ENCODE measurements at places on chromosomes 13 and 19.

- no peak for DNase-seq
Measured at GRCh38 chr19:3370214-3370720, 3.9 kb downstream of the NFIC start.

DNA sequence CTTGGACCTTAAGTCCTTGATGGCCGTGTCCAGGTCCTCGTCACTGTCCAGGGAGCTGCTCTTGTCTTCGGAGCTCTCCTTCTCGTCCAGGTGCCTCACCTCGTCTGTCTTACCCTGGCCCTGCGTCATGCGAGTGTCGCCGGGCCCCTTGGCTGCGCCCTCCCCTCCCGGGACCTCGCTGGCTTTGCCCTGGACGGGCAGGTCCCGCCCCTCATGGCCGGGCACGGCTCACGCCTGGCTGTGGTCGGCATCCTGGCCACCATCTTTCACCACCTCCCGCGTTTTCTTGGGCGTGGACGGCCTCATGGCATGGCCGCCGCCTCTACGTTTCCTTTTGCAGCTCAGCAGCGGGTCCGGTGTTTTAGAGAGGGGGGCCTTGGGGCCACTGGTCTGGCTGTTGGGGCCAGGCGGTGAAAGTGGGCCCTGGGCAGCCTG is 14.8 kb downstream of the RB1 start:
- no peak for DNase-seq

- DNase-seq = no peak
Measured at GRCh38 chr19:46202872-46203860, 26.4 kb upstream of the IGFL1 start.

DNA sequence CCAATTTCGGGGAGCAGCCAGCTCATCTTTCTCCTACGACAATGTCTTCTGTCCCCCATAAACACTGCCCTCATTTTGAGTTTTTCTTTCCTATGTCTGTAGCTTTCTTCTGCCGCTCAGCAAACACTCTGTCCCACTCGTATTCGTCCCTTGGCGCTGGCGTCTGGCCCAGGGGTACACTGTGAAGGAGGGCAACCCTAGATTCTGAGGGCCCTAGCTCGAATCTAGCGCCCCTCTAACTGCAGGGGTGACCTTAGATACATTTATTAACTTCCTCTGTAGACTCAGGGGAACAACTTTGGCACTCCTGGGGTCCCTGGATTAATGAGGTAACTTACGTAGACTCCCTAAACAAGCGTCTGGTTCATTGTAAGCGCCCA is 677 bp upstream of the LRCH1 start:
- no peak for DNase-seq

DNA sequence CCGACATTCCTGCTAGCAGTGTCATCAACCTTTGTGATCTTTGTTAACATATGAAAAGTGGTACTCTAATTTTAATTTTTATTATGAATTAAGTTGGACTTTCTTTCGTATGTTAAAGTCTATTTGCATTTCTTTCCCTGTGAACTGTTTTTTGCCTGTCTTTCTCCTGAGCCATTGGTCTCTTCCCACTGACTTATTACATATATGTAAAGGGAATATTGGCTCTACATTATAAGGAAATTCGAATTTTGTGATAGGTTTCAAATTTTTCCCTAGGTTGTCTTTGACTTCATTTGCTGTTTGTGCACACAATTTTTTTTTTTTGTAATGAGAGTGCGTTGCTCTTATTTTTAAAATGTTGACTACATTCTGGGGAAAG is 442 bp upstream of the CDC16 start:
- no peak for DNase-seq

DNA sequence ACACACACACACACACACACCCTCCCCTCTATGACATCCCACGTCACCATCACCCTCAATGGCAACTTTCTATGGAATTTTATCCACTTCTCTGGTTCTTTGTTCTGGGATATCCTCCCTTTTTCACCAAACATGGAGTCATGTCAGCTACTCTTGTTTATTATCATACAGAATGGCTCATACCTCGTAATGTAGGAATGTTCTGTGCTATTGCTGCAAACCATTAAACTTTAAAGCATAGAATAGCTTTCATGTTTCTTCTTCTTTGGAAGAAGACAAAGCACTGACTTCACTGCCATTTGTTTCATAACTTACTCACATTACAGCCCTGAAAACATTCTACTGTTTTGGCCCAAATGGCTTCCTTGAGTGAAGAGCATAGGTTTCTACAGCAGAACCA is 163.4 kb downstream of the FOXO1 start:
- no peak for DNase-seq

GRCh38 chr13:89660752-89661151 is 1686.7 kb upstream of the MIR17HG start:
- DNase-seq = no peak

DNA sequence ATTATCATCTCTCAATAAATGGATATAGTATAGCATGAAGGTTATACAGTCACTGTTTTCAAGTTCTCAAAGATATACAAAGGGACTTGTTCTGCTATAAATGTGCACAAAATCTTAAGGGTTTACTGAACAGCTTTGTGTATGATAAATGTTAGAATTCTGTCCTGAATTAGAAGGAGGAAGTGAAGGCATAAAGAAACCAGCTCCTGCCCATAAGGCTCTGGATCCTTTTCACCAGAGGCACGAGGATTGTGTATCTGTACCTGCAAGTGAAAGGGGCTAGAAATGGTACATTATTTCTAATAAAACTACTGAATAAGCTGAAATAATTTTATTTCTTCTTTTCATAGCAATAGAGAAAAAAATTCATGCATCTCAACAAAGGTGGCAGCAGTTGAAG is 32.4 kb downstream of the PHF11 start:
- no peak for DNase-seq

- no peak for DNase-seq
Measured at GRCh38 chr13:42538996-42539395, 35.0 kb upstream of the TNFSF11 start.

DNA sequence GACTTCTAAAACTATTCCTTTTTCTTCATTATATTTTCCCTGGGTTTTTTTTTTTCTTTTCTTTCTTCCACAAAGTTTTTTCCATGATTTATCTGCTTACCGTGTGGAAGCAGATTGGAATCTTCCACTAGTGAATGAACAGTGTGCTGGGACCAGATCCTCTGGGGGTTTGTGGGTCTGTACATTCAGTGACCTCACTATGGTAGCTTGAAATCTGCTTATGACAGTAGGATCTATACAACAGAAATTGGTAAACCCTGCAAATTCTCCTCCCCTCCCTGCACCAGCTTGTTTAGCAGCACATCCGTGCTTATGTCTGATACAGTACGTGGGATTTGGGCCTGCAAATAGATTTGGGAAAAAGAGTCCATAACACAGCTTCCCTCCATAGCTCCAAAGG is 26.0 kb upstream of the MAB21L1 start:
- no peak for DNase-seq

DNA sequence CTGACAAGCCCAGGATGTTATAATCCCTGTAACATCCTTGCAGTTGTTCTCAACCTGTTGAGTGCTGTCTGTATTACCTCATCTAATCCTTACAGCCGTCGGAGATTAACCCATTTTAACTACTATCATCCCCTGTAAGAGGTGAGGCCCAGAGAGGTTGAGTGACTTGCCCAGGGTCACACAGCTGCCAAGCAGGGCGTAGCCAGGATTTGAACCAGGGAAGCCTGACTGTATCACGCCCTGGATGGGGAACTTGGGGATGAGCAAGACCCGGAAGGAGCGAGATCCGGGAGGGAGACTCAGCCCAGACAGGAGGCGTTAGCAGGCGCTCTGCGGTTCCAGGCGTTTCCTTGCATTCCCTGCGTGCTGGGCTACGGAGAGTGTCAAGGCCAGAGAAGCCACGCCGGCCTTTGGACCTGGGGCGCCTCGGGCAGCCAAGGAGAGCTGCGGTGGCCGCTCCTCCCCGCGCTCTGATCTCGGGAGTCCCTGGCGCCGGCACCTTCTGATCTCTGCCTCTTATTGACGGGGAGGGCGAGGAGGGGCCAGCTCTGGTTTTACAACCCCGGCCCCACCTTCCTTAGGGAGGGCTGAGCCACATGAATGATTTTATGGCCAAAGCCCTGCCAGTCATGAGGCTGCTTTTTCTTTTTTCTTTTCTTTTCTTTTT is 6.2 kb downstream of the SULT2B1 start:
- no peak for DNase-seq

GRCh38 chr13:21657538-21657937 is 13.3 kb upstream of the FGF9 start:
- DNase-seq = no peak

- no peak for DNase-seq
Measured at GRCh38 chr13:35917252-35917941, 213.8 kb downstream of the DCLK1 start.

DNA sequence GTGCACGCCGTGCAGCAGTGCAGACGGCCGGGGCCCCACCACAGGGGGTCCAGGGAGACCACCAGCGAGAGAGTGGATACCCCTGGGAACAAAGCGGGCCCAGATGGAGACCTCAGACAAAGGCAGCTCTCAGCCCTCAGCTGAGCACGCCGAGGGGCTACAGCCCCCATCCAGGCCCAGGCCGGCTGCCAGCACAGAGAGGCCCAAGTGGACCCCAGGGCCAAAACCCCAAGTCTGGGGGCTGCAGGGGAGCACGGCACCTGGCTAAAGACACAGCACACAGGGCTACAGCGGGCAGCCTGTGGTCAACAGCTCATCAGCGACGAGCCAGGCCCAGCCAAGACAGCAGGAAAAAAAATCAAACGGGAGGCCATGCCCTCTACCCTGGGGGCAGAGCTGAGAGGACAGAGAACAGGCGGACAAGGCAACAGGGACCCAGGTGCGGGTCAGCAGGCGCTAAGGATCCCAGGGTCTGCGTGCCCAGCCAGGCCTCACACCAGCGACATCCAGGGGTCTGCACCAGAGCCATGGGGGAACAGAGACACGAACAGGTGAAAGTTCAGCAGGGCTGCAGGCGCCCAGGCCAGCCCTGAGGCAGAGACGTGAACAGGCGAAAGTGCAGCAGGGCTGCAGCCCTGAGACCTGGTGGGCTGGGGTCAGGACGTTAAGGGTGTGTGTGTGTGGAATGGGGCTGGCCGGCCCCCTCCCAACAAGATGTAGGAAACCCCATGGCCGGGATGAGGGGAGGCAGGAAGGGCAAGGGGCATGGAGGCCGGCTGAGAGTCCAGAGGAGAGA is 34.3 kb downstream of the RASA3 start:
- no peak for DNase-seq

DNA sequence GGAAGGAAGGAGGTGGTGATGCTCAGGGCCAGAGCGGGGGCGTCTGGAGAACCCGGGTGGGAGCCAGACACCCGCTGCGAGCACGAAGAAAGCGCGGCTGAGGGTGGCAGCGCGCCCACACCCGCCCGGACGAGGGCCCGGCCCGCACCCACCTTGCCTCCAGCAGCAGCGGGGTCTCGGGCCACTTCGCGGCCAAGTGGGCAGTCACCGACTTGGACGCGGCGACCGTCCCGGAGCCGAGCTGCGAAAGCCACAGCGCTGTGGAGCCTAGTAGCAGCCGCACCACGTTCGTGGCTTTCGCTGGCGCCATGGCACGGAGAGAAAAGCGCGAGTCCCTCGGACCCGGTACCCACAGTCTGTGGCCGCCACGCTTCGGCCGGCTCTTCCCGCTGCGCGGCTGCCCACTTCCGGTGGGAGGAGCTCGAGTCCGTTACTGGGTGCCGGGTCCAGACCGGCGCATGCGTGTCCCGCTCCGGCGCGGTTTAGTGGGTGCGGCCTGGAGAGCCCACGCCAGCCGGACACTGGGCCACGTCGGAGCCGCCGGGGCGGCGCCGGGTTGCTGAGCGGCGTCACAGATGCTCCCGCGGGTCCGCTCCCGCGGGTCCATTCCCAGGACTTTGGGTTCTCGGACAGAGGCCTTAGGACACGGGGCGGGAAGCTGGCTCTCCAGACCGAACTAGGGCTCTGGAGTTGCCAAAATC is at the start of gene UGGT2:
TSS of gene UGGT2 (minus strand) at position 399 of the 701 bp plus-strand sequence. CDS start at position 310, 89 bp downstream.
- no peak for DNase-seq

GRCh38 chr19:49681830-49682229 is 4.8 kb downstream of the PRMT1 start:
- no peak for DNase-seq

DNA sequence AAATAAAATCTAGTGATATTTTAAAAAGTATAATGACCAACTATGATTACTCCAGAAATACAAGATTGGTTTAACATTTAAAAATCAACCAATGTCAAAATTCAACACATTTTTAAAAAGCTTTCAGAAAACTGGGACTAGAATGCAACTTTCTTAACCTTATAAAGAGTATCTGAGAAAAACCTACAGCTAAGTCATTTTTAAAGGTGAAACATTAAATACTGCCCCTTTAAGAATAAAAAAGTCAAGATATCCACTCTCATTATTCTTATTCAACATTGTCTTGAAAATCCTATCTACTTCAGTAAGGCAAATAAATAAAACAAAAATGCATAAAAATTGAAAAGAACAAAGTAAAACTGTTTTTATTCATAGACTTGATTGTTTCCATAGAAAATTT is 673.2 kb downstream of the UQCRFS1 start:
- DNase-seq = no peak

- no peak for DNase-seq
Measured at GRCh38 chr13:60857698-60858097, 460.7 kb downstream of the TDRD3 start.

DNA sequence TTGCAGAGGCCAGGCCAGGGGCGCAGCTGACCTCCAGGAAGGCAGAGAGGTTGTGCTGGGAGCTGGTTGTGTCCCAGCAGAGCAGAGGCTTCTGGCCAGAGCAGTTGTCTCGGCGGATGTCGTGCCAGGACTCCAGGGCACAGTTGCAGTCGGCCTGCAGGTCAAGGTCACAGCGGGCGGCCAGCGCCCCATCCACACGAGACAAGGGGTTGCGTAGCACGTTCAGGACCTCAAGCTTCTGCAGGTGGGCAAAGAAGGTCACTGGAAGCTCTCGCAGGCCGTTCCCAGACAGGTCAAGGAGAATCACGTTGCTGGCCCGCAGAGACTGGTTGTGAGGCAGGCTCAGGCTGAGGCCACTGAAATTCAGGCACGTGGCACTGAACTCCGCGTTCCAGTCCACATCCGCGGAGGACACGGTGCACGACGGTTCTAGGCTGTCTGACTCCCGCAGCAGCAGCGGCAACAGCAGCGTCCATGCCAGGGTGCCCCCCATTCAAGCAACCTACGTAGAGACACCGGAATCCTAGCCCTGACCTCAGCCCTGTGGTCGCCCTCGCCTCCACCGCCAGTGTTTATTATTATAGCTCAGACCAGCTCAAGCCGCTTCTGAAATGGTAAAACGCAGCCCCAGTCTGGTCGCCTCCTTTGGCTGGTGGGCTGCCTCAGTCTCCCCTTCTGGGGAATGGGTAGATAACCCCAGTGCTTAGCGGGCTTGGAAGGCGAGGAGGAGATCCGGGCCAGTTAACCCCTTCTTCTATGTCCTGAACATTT is 766 bp downstream of the LRRC25 start:
- DNase-seq = no peak

DNA sequence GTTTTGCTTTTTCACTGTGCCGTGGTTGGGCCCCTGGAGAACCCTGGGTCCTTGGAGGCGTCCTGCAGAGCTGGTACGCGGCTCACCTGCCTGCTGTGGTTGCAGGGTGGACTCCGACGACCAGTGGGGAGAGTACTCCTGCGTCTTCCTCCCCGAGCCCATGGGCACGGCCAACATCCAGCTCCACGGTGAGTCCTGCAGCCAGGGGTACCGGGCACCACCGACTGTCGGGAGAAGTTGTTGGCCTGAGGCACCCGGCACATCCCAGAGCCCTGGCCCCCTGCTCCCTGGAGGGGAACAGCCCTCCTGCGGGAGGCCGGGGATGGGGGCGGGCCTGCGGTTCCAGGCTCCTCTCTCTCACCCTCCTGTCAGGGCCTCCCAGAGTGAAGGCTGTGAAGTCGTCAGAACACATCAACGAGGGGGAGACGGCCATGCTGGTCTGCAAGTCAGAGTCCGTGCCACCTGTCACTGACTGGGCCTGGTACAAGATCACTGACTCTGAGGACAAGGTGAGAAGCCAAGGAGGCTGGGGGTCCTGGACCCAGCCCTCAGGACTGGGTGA is 8.0 kb downstream of the BSG start:
- no peak for DNase-seq
